ELF-1 (cell line): ENCODE measurements at places on chromosomes 5 and 9.

GRCh38 chr5:42985129-42986037 is 54.7 kb downstream of the ANXA2R start:
- DNase-seq, result no peak

GRCh38 chr5:135576075-135576599 is 2.7 kb downstream of the CXCL14 start:
- DNase-seq, result peak; percentile 43

DNA sequence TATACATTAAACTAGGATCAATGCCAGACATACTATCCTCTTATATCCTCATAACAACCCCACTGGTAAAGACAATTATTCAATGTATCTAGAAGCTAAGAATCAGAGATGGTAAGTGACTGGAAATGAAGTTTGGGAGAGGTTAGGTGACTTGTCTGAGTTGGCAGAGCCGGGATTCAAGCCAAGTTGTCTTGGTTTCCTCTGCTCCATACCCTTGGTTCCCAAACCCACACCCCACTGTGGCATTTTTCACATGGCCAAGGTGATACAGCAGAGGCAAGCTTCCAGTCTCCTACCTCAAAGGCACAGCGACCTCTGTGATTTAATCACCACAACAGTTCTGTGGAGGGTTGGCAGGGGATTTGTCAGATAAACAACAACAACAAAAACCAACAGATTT is 34.7 kb upstream of the ADRB2 start:
- no peak for DNase-seq

DNA sequence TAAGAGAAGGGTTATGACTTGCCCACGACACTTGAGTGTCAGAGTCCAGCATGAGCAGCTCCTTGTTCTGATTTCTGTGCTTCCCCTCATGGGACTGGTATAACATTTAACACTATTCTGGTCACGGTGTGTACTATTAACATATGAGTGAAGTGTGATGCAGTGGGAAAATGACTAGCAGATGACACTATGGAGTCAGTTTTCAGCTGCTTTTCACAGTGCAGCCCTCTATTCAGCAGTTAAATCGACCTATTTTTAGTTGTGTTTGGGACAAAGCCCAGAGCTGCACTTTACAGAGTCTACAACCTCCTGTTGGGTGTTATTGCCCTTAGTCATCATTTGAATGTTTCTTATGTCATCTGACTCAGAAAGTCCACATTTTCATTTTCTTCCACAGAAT is 59.1 kb downstream of the CHSY3 start:
- no peak for DNase-seq

GRCh38 chr5:133691448-133691847 is 79.1 kb upstream of the FSTL4 start:
- DNase-seq, result no peak

GRCh38 chr5:151184316-151185042 is 26.9 kb upstream of the ANXA6 start:
- no peak for DNase-seq
